Central memory CD8-positive, alpha-beta T cell (primary cell): ENCODE measurements at places on chromosomes 6 and 20.

DNA sequence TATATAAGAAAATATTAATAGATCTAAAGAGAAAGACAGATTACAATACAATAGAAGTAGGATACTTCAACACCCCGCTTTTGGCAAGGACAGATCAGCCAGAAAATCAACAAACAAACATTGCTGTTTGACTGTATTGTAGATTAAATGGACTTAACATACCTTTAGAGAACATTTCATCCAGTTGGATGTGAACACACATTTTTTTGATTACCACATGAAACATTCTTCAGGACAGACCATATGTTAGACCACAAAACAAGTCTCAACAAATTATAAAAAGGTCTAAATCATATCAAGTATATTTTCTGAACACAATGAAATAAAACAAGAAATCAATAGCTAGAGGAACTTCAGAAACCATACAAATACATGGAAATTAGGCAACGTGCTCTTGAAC is 148.2 kb downstream of the TRMT11 start:
- no peak for DNase-seq

- DNase-seq: no peak
Measured at GRCh38 chr6:166413491-166413951, 30.8 kb upstream of the MPC1 start.

GRCh38 chr6:1893470-1894130 is 283.9 kb downstream of the FOXC1 start:
- DNase-seq: no peak

DNA sequence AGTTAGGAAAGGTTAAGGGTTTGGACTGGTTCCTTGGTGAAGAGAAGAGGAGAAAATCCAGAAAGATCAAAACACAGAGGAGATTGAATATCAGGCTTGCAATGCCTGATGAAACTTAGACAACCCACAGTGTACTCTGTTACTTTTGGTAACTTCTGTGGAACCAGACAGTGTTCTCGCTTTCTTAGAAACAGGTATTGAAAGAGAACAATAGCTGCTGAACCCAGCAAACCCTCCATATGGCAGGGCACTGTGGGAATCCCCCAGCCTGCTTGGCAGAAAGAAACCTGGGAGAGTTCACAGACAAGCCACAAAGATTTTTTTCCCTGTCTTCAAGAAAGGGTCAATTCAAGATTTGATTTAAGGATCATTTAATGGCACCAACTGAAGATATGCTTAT is 342.8 kb downstream of the FOXA2 start:
- no peak for DNase-seq

DNA sequence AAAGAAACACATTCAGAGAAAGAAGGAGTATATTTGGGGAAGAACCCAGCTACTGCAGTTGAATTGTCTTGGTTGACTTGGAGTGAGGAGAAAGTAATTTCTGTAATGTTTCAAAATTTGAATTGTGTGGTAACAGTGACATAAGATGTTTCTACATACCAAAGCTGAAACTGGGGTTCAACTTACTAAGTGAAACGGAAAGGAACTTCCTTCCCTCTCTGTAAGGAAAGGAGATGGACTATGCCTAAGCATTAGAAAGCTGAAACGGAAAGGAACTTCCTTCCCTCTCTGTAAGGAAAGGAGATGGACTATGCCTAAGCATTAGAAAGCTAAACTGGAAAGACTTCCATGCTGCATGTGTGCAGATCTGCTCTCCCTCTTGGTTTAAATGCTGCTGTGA is 46.0 kb downstream of the HUS1B start:
- no peak for DNase-seq

DNA sequence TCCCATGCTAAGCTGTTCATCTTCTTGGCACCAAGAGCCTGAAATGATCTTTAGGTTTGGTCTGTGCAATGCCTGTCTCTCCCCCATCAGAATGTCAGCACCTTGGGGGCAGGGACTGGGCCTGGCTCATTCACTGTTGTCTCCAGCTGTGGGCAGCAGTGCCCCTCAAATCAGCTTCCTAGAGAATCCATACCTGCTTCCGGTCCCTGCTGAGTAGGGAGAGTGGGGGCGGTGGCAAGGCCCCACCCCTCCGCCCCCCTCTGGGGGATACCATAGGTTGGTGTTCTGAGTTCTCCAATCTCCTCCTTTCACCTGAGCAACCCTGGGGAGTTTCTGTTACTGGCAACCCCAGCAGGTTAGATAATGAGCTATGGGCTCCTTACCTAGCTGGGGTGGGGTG is 19.2 kb upstream of the SPDEF start:
- no peak for DNase-seq

- no peak for DNase-seq
Measured at GRCh38 chr6:54188846-54189245, 77.6 kb downstream of the MLIP start.

DNA sequence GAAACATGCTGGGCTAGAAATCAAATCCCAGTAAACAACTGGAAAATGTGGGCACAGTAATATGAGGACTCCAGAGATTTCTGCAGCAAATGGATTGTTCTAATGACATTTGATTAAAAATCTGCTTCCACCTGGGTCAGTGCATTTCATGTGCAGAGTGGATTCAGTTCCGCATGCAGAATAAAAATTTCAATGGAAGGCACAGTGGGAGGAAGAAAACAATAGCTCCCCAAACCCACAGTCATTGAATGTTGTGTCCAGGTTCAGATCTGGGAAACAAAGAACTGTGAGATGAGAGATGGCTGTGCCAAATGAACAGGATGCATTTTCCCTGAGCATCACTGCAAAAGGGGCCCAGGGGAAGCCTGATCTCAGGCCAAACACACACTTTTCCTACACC is 403.1 kb downstream of the BTBD9 start:
- no peak for DNase-seq

- DNase-seq: no peak
Measured at GRCh38 chr6:157732007-157732406, 91.0 kb upstream of the SNX9 start.

DNA sequence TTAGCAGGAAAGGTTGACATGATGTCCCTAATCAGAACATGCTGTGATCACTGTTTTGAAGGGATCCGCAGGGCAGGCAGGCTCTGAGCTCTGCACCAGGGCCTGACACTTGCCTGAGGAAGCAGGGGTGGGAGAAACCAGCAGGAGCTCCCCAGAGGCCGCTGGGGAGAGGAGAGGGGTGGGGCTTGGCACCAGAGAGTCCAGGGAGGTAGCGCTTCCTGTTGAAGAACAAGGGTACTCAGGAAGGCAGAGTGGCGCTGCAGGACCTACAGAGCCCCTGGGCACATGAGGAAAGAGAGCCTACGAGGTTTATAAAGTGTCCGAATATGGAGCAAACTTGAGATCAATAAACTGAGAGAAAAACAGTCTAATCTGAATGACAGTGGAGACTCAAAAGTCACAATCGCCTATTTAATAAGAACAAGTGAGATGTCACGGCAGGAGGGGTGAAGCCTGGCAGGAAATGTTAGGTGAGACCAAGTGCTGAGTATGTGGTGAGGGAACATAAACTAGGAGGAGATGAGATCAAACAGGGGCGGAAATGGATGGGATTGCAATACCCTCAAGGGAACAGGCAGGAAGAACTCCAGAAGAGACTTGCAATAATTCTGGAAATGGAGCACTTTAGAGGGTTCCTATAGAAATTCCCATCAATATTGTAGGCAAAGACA is 5.8 kb upstream of the TBXT start:
- no peak for DNase-seq

DNA sequence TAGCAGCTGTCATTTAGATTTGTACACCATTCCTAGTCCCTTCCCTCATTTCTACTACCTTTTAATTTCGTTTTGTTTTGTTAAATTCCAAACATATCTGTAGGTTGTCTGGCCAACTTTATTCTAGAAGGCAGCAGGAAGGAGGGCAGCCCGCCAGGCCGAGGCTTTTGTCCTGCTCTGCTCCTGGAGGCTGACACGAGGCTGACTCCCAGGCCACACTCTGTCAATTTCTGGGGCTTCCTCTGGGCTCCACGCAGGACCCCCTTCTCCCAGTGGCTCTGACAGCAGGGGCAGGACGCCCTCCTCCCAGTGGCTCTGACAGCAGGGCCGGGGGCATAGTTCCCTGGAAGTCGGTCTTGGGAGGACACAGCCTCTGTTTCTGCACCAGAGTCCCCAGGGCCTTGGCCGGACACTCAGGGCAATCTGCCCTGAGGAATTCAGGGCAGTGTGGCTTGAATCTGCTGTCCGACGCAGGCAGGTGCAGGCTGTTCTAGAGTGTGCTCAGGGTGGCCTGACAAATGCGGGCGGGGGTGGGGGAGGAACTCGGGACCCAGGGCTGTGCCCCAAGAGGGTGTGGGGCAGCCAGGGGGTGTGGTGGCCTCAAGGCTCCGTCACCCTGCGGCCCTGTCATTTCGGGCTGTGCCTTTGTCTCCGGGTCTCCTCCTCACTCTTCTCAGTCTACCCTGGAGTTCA is 11.8 kb downstream of the SMOC2 start:
- no peak for DNase-seq

DNA sequence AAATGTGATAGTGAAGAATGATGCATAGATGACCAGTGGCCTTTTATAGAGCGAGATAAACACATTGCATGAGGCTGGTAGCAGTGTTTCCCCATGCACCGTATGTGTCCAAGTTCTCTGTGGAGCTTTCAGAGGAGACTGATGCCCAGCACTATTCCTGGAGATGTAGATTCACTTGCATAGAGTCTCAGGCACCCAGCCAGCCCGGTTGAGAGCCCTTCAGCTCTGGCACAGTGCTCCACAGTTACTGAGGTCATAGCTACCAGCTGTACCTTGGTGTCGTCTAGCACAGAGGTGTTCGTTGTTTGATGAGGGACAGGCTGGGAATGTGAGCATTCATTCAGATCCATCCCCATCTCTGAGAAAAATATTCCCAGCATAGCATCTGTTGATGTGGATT is 328.9 kb downstream of the FARS2 start:
- no peak for DNase-seq

GRCh38 chr20:50788045-50788991 is 6.5 kb upstream of the BCAS4 start:
- no peak for DNase-seq
